ENCODE measurements at places on chromosomes 1 and 21.

GRCh38 chr21:45278156-45278911 is 9.4 kb downstream of the POFUT2 start:
- DNase-seq, result no peak

GRCh38 chr1:95028954-95029353 is 43.8 kb downstream of the ALG14 start:
- no peak for DNase-seq

DNA sequence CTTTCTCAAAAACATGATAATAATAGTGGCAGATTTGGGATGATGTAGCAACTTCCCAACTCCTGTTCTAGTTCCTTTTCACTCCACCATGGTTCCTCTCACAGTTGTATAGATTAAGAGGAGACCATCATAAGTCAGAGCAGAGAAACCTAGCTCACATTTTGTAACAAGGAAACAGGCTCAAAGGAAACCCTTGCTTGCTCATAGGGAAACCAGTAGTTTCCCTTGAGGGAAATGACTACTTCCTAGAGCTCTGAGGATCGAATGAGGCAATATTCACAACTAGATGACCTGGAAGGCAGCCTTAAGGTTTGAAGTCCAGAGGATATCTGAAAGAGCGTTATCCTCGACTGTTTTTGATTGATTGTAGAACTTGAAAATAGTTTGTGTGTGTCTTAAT is 76.1 kb upstream of the C8B start:
- DNase-seq, result no peak

GRCh38 chr1:15186846-15187151 is 33.3 kb downstream of the TMEM51 start:
- no peak for DNase-seq

- no peak for DNase-seq
Measured at GRCh38 chr1:230754796-230755195, 7.6 kb downstream of the CAPN9 start.

DNA sequence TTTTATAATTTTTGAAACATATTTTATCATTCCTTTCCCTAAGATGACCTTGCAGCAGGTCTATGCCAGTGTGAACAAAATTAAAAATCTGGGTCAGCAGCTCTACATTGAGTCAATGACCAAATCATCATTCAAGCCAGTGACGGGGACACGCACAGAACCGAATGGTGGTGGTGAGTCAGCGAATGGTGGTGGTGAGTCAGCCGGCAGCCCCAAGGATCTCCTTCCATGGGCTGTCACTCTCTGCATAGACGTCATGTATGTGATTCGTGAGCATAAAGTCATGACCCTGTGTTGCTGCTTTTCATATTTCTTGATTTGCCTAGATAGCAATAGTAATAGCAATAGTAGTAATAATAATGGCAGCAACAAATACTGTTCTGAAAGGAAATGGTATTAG is 26.3 kb downstream of the PER3 start:
- no peak for DNase-seq

DNA sequence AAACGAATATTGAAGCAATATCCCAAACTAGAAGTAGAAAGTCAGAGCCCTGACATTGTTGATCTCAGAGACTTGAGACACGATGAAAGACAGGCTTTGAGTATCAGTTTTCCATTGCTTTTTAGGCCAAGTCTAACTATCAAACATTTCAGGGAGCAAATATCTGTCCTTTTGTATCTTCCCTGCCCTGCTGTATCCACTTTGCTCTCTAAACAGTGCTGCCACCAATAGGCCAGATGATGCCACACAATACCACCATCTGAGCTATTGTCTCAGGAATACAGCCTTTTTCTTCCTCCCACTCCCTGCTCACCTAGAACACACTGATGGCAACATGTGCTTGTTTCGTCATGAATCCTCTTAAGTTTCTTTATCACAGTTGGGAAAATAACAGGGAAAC is 62.6 kb upstream of the SPAG17 start:
- DNase-seq, result no peak

GRCh38 chr1:80542231-80542630 is 1258.5 kb upstream of the ADGRL2 start:
- DNase-seq, result no peak

DNA sequence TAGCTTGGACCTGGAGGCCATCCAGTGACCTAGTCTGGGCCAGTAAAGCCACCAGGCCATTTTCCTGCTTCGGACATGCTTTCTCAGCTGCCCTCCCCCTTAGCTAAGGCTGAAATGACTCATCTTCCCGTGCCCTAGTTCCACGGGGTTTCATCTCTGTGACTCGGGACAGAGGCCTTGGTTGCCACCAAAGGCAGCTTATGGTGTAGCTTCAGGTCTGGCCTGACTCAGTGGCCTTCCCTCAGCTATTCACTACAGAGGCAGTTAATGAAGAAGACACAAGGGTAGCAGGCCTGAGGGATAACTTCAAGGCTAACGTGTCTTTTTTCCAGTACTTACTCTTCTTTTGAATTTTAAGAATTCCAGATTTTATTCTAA is 82.4 kb downstream of the PBX1 start:
- no peak for DNase-seq

DNA sequence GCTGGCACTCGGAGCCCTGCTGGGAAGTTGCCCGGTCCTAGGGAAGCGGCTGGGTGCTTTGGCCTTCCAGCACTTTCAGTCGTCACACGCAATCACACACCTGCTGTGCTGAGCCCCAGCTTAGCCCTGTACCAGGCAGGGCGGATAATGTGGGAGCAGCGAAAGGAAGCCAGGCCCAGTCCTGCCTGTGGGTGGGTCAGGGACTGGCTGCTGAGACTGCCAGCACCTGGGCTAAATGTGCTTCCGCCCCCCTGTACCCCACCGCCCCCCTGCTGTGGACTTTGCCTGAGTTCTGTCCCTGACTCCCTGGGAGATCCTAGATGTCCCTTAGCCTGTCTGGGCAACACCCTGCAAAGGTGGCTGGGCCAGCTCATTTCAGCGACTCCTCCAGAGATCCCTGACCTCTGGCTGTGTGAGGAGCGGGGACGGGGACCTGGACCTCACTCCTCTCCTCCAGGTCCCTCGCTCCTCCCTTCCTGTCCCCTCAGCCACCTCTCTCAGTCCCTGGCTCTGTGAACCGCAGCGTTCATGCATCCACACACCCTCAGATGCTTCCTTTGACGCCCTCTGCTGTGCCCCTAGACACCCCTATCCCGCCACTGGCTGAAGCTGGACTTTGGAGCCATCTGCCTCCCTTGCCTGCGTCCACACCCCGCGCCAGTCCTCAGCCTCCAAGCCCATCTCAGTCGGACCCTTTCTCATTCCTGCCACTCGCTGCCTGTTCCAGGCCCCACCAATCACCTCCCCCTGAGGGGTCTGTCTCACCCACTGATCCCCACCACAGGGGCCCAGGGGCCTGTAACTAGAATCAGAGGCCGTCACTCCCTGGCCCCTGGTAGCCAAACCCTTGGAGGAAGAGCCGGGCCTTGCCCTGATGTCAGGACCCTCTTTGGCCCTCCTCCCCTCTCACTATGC is 1.4 kb downstream of the MMEL1 start:
- DNase-seq, result no peak

Data from GM20000 (cell line).